WTC11 (cell line): ENCODE measurements at places on chromosomes 3 and 15.
A peak's percentile ranks its signal among the peaks of the same experiment; 100 is the strongest.

DNA sequence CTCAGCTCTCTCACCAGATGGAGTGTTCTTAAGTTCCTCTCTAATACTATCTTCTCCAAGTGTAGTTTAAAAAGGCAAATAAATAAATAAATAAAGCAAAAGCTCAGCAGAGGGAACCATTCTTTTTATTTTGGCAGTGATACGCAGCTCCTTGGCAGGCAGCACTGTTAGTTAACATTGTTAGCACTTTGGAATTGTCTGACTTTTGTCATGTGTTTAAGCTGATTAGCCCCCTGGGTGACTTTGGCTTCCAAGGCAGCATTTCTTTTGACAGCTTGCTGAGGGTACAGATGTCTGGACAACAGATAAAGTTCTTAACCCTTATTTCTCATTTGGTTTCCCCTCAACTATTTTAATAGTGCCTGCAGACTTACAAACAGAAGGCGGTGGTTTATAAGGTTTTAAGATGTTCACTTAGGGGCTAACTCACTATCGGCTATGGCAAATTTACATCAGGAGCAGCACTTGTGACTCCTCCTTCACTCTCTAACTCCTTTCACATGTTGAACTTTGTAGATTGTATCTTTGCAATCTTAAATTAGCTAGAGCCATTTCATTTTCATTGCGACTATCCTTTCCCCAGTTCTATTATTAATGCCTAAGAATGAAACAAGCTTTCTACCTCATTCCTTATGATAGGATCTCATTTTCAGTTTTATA is 213.4 kb downstream of the ZBBX start:
- DNase-seq = no peak

- no peak for DNase-seq
Measured at GRCh38 chr3:48034000-48034516, 17.8 kb upstream of the MAP4 start.

DNA sequence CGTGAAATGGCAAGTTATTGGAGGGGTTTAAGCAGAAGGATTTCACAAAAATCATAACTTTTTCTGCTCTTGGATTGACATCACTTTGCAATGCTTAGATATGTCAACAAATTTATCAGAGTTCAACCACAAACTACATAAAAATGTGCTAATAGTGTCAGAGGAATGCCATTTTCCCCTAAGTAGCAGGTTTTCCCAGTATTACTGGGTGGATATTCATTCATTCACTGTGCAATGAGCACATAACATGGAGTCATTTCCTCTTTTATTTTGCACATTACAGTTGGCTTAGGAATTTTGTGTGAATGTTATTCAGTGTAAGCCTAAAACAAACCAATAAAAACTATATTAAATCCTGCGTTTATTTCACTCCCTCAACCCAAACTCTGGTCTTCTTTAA is 537.3 kb upstream of the MCTP2 start:
- no peak for DNase-seq

- DNase-seq = no peak
Measured at GRCh38 chr3:60698117-60698516, 553.1 kb downstream of the FHIT start.

DNA sequence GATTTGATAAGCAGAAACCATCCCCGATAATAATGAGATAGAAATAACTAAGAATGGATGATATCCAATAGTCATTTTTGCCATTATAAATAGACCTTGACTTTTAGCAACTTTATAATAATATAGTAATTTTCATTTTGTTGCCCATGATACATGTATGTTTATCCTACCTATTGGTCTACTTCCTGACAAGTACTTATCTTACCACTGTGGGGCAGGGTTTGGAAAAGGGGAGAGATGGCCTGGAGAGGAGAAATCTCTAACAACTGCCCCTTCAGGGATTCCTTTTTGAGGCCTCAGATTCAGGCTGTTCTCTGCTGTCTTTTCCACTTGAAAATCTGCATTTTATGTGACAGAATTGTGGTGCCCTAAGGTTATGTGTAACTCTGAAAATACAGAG is 42.2 kb downstream of the FAM98B start:
- DNase-seq = no peak

- DNase-seq = no peak
Measured at GRCh38 chr15:77464129-77464865, 43.6 kb downstream of the HMG20A start.

DNA sequence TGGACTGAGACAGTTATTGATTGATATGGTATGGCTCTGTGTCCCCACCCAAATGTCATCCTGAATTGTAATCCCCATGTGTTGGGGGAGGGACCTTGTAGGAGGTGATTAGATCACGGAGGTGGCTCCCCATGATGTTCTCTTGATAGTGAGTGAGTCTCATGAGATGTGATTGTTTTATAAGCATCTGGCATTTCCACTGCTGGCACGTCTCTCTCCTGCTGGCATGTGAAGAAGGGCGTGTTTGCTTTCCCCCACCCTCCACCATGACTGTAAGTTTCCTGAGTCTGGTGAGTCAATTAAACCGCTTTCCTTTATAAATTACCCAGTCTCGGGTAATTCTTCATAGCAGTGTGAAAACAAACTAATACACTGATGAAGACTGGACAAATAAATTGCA is 105.6 kb upstream of the MELTF start:
- no peak for DNase-seq

DNA sequence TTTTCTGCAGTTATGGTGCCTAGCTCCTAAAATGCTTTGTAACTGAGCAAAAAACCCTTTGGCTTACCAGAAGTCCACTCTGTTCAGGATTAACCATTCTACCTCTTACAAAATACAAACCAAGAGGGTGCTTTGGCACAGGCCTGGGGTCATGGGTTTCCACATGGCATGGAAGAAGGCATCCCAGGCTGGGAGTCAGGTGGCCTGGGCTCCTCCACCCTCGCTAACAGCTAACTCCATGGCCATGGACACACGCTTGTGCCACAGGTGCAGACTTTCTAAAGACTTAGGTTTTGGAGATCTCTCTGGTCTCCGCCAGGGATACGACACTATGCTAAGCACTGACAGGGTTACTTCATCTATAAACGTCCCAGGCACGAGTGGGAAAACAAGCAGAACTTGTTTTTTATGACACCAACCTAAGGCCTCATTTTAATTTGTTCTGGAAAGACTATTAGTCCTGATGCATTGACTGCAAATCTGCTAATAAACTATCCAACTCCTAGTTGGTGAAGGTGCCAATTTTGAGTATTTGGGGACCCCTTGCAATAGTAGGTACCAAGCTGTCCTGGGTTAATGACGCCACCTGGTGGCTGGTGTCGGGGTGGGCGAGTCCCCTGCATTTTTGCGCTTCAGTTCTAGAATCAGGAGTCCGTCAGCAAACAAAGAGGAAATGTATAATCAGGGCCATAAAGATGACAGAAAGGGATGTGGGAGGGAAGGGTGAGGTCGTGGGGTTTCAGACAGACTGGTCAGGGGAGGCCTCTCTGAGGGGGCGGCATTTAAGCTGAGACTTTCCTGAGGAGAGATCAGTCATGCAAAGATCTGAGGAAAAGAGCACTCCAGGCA is 10.3 kb upstream of the ALDH1A3 start:
- peak; percentile 83 for DNase-seq

DNA sequence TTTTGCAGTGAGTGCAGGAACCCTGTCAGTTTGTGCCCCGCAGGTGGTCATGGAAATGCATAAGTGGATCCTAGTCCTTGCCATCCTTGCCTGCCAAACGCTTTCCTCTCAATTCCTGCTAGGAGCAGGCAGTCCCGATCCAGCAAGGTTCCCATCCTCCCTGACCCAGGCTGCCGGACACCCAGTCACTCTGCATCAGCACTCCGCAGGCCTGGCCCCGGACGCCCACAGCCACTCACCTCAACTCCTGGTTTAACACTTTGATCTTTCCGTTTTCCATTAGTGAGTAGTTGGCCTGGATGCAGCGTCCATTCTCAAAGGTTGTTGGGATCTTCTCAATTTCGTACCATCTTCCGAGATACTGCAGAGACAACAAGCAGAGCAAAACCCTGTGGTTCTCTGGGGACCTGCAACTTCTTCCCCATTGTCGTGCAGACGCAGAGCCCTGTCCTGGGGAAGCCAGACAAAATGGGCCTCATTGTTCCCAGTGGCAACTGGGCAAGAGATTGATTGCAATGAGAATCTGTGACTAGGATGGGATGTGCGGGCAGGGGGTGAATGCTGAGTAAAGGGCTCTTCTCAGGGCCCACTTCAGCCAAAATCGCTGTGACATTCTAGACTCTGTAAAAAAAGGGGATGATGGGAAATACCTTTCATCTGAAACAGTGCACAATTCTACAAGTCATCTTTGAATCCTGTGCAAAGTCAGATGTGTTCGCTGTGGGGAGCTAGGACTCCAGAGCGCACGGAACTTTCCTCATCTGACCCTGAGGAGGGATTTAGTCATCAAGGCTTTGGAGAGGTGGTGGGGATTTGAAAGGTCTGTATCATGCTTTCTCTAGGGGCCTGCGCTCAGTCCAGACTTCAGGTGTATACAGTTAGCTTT is 9.9 kb downstream of the APOD start:
- DNase-seq = no peak

DNA sequence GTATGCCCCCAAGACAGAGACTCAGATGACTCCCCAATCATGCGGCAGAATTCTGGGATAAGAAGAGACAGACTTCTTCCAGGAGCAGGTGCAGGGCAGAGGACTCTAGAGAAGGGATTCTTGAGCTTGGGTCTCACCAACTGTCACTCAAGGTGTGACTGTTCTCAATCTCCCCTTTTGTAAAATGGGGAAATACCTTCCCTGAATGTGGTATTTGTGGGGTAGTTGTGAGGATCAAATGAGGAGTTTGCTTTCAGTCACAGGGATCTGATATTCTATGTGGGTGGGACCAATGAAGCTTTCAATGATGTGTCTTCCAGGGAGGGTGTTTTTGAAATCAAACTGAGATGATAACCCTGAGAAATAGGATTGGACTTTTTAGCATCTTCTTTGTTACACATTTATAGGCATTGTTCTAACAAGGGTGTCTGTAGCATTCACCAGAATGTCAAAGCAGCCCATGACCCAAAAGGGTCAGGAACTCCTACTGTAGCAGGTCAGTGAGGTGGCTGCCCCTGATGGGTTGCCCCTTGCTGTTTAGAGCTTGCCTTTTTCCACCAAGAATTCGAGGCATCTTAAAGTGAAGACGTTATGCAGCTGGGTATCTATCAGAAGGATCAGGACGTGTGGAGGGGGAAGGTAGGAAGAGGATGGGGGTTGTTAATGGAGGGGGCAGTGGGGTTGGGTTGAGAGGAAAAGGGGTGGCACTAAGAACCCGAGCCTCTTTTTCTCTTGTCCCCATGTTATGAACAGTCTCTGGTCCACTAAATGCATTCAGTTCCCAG is 28.8 kb downstream of the UMPS start:
- no peak for DNase-seq

DNA sequence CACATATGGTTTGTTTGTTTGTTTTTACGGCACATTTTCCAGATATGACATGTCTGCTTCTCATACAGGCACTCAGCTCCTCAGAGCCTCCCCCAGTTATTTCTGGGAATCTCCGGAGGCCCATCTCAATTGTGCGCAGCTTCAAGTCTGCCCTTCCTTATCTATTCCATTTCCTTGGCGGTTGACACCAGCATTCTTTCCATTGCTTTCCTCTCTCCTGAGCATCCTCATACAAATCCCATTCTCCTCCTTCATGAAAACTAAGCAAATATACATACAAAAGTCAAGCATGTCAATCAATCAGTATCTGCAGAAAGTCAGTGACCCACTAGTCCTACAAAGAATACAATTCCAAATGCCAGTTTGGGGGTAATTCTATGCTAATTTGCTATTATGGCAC is 166.7 kb downstream of the SQOR start:
- DNase-seq = no peak

DNA sequence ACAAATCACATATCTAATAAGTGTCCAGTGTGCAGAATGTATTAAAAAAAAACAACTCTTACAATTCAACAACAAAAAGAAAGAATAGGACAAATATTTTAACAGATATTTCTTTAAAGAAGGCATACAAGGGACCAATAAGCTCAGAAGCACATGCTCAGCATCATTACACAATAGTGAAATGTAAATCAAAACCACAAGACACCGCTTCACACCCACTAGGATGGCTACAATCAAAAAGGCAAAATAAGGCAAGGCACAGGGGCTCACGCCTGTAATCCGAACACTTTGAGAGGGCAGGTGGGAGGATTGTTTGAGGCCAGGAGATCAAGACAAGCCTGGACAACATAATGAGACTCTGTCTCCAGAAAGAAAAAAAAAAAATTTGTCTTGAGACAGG is 255.6 kb downstream of the MAGI1 start:
- DNase-seq = no peak

DNA sequence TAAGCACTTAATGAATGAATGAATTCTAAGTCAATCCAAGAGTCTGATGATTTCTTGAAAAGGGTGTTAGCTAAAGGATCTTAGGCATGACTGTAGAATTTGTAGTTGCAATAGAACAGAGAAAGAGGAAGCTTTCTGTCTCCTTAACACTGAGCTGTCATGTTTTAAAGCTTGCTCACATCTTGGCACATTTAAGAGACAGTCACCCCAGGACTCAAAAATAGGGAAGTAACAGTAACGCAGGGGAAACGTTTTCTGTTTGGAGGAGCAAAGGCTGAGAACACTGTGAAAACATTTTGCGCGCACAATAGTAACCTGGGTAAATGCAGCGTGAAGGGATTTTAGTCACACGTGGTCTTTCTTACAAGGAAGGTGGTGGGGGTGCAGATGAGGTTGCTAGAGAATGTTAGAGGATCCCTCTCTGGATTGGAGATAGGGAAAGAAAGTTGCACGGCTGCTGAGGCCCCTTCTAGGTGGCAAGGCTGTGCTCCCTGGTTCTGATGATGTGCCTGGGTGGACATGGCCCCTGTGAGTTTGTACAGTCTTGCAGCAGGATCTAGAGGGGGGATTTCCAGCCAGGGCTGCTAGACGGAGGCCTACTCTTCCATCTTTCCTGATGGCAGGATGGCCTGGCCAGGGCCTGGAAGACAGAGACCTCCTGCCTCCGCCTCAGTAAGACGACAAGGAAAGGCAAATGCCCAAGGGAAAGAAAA is 12.0 kb downstream of the STARD5 start:
- DNase-seq = no peak

DNA sequence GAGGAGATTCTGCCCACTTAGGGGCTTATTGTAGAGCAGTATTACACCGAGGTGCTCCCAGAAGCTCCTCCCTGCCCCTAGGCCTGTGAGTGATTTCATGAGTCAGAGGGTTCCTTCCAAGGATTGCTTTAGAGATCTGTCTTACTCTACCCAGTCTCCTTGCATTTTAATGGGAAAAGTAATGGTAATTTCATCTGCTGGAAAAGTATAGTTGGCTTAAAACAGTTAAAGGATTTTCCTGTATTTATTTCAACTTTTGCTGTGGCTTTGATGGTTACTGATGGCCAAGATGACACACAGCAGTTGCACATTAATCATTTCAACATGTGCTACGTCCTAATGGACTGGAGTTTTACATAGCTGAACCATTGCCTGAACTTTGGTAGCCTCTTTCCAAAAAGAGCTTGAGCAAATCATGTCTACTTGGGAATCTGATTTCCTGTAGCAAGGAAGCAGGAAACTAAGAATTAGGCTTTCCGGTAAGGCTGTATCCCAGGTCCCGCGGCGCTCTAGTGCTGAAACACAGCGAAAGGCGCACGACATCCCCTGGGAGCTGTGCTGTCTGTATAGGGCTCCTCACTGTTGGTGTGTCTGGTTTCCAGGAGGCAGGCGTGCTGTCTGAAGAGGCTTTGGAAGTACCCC is 9.2 kb upstream of the PGPEP1L start:
- DNase-seq = no peak

GRCh38 chr15:69478259-69478781 is 25.7 kb downstream of the RPLP1 start:
- peak; percentile 84 for DNase-seq

GRCh38 chr3:141681390-141681780 is 56.7 kb upstream of the RNF7 start:
- no peak for DNase-seq
